ENCODE measurements at places on chromosomes 1 and 21.
A peak's percentile ranks its signal among the peaks of the same experiment; 100 is the strongest.

- DNase-seq = no peak
Observed at GRCh38 chr1:228293393-228293792, 85.5 kb downstream of the OBSCN start.

GRCh38 chr21:29951911-29952310, 12.1 kb upstream of the GRIK1 start:
- DNase-seq = no peak

GRCh38 chr1:32334864-32335534, 1.0 kb downstream of the MARCKSL1 start:
- DNase-seq = peak; percentile 7

DNA sequence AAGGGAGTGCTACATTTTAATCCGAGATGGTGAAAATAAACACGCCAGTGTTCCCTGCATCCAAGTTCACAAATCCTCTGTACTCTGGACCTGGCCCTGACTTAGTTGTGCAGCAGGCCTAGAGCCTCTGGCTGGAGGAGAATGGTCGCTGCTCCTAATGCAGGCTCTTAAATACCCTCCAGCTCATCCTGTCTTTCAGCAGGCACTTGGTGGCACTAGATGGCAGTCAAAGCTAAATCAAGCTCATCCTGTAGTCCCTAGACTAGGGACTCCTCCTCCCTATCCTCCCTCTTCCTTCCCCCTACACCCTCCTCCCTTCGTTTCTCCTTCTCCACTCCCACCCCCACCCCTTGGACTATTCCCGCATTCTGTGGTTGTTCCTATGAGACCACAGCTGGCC, 41.6 kb upstream of the MTR start:
- DNase-seq = peak; percentile 19

GRCh38 chr1:112703706-112704105, 3.2 kb downstream of the RHOC start:
- no peak for DNase-seq

DNA sequence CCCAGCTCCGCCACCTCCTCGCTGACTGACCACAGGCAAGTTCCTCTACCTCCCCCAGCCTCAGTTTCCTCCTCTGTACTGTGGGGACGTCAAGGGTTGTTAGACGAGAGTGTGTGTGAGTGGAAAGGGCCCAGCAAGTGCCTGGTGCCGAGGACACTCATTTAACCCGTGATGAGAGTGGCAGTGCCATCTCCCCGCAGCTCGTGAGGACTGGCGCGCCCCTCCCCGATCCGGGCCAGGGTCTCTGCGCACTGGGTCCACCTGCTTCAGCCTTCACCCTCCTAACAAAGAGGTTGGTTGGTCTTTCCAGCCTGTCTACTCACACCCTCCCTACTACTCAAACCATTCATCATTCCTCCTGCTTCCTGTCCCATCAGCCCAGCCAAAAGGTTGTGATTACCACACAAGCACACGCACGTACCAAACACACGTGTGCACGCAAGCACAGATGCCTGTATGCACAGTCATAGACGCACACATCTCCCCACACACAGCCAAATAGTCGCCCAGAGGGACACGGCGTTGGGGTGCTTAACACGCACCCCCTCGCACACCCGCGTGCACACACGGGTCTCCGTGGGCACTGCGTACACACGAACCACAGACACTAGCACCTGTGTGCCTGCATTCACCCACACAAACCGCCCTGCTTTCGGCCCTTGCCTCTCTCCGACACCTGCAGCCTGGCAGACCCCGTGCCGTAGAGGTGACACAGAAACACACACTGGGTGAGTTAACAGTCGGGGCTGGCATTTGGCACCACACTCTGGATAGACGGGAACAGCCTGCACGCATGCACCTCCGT, 39.3 kb downstream of the TAS1R2 start:
- DNase-seq = no peak

- DNase-seq = no peak
Observed at GRCh38 chr1:223525957-223526356, 132.7 kb downstream of the CCDC185 start.

- DNase-seq = no peak
Observed at GRCh38 chr1:184635347-184635979, 119.2 kb downstream of the EDEM3 start.

GRCh38 chr21:32325706-32326105, 27.1 kb downstream of the MRAP start:
- no peak for DNase-seq

GRCh38 chr21:45830221-45830640, 151.3 kb upstream of the COL6A1 start:
- DNase-seq = peak; percentile 78
